C1 segment of cervical spinal cord (tissue), 14 donors: ENCODE measurements at places on chromosomes 5 and 9.

DNA sequence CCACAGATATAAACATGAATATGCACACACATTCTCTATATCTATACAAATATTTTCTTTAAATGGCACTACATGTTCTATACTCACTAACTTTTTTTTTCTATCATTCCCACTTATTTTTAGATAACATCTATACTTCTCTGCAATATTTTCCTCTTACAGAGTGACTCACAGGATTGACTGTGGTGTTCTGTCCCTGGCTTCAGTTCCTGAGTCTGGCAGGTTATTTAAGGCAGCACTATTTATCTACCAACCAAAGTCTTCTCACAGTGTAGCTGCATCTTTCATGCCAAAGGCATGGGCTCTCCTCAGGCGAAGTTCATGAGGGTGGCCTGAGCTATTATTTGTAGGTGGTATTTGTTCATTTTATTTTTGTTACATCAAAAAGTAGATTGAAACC is 409.0 kb downstream of the PRR16 start:
- no peak for DNase-seq

DNA sequence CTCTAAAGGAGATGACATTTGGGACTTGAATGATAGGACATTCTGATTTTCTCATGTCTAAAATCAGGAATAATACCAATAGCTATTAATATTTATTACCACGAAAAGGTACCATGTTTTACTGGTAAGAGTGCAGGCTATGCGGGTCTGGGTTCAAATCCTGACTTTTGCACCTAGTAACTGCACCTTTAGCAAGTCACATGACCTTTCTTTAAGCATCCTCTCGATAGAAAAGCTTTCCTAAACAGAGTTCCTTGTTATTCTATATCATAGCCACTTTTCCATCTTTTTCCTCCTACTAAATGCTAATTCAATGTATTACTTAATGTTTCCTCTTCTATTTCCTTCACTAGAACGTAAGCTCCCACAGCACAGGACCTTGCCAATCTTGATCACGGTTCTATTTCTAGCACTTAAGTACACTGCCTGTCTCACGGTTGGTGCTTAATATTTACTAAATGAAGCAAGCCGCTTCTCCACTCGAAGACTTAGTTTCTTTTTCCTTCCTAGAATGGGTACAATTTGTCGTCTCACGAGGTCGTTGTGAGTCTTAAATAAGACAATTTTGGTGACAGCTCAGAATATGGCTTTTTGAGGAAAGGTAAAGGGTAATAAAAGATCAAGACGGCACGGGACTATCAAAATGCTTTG is 816 bp downstream of the RBM18 start:
- DNase-seq: no peak

DNA sequence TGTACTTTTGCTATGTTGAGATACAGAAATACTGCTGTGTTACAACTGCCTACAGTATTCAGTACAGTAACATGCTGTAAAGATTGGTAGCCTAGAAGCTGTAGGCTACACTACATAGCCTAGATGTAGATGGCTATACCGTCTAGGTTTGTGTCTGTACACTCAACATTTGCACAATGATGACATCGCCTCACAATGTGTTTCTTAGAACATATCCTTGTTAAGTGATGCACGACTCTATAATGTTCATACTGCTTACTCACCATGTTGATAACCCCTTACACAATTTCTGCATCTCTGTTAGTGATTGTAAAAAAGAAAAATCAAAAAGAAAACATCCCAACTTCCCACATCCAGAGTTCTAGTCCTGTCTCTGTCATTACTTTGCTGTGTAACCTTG is 450.0 kb downstream of the CCDC171 start:
- no peak for DNase-seq

DNA sequence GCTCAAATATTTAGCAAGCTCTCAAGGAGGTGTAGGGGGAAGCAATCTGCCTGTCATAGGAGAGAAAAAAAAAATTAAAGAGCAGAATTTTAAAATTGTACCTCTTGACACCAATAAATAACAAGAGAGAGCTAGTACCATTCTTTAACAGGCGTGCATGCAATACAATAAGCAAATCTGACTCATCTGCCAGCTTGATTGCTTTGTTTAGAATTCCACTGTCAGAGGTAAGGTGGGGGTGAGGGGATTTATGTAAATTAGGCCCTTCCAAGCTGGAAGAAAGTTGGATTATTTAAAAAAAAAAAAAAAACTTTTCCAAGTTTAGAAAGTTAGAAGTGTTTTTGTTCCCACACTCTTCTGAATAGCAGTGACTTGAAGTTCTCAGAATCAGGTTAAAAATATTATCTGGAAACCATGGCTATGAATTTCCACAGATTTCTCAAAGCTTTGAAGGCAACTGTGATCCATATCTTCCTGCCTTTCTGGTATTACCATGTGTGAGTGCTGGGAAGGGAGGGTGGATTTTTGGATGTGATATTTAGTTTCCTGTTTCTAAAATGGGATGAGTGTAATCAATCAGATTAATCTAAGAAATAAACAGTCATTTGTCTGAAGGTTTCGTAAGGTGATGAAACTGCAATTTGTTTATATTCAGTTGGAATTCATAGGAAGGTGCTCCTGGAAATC is 477.5 kb downstream of the TLE4 start:
- DNase-seq: no peak

DNA sequence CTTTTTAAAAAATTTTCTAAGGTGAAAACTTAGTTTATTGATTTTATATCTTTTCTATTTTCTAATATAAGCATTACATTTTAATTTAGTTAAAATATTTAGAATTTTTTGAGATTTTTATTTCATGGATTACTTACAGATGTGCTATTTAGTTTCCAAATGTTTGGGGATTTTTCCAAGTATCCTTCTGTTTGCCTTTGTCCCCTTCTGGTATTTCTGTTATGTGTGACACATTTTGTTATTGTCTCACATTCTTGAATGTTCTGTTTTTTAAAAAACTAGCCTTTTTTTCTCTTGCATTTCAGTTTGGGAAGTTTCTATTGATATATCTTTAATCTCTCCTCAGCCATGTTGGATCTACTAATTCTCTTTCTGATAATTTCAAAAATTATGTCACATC is 234.9 kb downstream of the FAM170A start:
- no peak for DNase-seq

DNA sequence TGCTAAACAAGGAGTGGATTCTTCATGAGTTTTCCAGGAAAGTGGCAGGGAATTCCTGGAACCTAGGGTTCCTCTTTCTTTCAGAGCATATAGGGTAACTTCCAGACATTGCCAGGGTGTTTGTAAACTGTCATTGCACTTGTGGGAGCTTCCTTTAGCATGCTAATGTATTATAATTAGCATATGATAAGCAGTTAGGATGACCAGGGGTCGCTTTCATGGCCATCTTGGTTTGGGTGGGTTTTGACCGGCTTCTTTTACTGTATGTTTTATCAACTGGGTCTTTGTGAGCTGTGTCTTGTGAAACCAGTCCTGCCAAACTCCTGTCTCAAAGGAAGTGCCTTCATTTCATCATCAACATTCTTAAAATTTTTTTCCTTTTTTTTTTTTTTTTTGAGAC is 11.9 kb upstream of the MELK start:
- DNase-seq: no peak

DNA sequence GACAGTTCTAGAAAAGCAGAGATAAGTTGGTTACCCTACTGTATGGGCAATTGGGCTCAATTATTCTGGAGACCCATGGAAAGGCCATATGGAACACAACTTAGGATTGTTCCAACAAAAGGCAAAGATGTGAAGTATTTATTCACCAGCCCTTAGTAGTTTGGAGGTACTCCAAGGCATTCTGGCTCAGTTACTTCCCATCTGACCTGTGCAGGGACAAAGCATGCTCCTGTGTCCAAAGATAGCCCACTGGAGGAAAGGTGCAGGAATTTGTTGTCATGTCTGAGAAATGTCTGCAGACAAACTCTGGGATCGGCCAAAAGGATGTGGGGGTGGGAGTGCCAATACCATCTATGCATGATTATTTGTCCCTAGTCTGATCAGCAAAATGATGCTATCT is 279.5 kb upstream of the PTGER4 start:
- DNase-seq: no peak

- DNase-seq: no peak
Observed at GRCh38 chr5:126746290-126746689, 30.6 kb upstream of the LMNB1 start.

DNA sequence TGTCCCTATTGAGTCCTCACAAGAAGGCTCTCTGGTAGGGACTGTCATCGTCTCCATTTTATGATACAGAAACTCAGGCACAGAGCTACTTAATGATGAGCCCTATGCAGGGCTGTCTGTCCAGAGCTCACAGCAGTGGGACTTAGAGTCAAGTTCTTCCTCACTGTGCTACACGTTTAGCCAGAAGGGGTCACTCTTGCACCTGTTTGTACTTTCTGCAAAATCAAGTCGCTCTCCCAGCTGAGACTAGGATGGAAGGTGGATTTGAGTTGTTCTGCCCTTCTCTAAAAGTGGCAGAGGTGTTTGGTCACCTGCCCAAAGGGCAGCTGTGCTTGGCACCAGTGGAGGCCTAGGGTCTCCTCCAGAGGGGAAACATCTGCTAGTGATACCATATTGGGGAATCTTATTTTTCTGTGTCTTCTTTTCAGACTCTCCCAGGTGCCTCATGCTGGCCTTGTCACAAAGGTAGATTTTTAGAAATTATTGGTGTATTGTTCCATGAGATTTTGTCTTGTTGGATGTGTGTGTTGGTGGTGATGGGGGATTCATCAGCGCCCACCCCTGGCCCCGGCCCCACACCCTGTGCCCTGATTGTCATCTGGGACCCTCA is 104.2 kb downstream of the PPARGC1B start:
- no peak for DNase-seq

DNA sequence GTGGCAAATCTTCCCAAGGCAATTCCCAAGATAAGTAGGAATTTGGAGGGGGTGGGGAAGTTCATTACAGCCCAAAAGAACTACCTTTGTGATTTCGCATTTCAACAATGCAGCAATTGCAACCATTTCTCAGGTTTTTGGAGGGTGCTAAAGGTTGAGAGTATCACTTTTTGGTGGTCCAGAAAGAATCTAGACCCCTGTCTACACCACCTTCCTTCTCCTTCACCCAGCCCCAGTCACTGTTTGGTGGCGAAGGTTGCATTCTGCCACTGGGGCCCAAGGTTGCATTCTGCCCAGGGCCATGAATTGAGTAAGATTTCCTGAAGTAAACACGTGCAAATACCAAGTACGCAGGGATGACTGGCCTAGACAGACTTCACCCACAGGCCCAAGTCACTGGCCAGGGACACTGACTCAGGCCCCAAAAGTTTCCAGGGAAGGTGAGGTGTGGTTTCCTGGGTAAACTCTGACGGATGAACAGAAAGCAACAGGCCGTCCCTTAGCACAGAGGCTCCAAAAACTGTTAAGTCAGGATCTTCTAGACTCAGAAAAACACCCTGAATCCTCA is 5.7 kb downstream of the PDE6A start:
- no peak for DNase-seq

GRCh38 chr5:15037247-15037908 is 165.8 kb upstream of the ANKH start:
- DNase-seq: no peak

GRCh38 chr5:149326611-149327010 is 18.7 kb upstream of the GRPEL2 start:
- DNase-seq: no peak

- no peak for DNase-seq
Observed at GRCh38 chr9:16598316-16598715, 272.2 kb downstream of the BNC2 start.

- DNase-seq: no peak
Observed at GRCh38 chr5:174281855-174282254, 236.3 kb downstream of the NSG2 start.

DNA sequence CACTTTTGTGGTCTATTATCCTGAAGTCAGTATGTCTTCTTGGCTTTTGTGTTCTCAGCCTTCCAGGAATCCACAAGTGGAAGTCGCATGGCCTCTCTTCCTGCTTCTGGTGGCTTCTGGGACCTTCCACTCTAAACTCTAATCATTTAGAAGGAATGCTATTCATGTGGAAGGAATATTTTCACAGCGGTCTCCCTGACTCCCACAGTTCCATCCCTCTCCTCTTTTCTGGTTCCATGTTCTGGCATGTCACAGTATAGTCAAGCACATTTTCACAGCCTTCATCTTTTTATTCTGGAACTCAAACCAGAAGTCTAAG is 7.3 kb upstream of the RAI14 start:
- DNase-seq: no peak

DNA sequence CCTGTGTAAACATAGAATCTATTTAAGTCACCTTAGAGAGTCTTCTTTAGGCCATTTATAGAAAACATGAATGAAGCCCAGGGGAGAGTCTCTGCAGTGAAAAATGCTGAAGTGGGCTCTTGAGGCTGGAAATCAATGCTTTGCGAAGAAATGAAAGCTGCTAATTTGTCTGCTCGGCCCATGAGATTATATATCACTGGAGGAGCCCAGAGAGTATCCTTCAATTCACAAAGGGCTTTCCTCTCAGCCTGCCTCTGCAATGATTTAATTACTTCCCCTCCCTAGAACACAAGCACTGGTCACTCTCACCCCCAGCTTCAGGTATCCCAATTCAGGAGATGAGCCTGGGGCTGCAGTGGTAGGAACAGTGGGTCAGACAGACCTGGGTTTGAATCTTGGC is 8.2 kb upstream of the DRD1 start:
- DNase-seq: no peak

DNA sequence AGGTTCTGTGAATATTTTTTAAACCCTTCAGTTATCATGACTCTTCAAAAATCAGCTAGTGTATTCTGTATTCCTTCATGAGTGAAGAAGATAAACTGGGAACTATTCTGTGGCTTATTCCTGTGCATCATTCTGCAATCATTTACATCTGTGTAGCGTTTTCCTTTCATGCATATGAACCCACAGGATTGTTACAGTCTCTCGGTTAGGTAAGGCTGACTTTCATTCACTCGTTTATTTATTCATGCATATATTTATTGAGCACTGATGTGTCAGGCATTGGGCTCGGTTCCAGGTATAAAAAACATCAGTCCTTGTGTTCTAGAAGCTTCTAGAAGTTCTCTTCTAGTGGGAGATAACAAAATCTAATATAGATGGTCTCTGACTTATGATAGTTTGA is 318.4 kb downstream of the MAN2A1 start:
- no peak for DNase-seq
